ENCODE measurements at places on chromosomes 12 and 14. TPM values are rescaled to one million over a fixed set of nuclear protein-coding genes. Genes with fewer than 3 reads are reported as not detected.

Gene ACACB
- total RNA-seq = 0.90 TPM

Gene GTF2H3
- 20.2 TPM for total RNA-seq

Gene TCL1A
- total RNA-seq = not detected

Gene RNASE7
- total RNA-seq = not detected

Gene KERA
- total RNA-seq = not detected

Gene GYS2
- not detected for total RNA-seq

Gene CLEC4A
- total RNA-seq = not detected

Gene SLC17A8
- total RNA-seq = not detected

Gene CEBPE
- not detected for total RNA-seq

Gene GPR68
- total RNA-seq = 2.3 TPM

Gene GPR65
- total RNA-seq = 0.32 TPM

Gene RASSF8
- 29.1 TPM for total RNA-seq

Gene SOAT2
- not detected for total RNA-seq

Gene TSHR
- total RNA-seq = not detected

Gene A2M
- 18.8 TPM for total RNA-seq

Gene IFI27
- total RNA-seq = 16.2 TPM

Gene LEMD3
- 17.3 TPM for total RNA-seq

Gene THTPA
- total RNA-seq = 6.2 TPM

Gene ZFHX2
- total RNA-seq = not detected

Gene GPRC5D
- not detected for total RNA-seq

Gene AKAP5
- total RNA-seq = 0.36 TPM

Gene TROAP
- total RNA-seq = 4.1 TPM

Data from cardiac atrium fibroblast (primary cell).